ENCODE measurements at places on chromosomes 5 and 9.

DNA sequence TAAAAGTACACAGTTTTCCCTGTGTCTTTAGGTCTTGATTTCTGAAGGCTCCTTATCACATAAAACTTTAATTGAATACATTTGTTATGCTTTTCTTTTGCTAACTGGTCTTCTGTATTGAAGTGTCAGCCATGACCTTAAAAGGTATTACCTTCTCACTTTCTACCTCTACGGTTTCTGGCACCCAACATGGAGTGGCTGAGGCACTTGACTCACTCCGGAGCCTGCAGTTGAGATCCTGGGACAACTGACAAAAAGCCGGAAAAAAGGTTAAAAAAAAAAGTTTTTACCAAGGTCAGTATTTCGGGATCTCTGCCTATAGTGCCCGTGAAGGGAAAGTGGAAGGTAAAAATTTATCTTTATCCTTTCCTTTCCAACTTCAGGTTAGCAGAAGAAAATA is 197.0 kb downstream of the ARRDC3 start:
- no peak for DNase-seq

GRCh38 chr5:180137401-180138213 is 66.0 kb upstream of the RNF130 start:
- no peak for DNase-seq

DNA sequence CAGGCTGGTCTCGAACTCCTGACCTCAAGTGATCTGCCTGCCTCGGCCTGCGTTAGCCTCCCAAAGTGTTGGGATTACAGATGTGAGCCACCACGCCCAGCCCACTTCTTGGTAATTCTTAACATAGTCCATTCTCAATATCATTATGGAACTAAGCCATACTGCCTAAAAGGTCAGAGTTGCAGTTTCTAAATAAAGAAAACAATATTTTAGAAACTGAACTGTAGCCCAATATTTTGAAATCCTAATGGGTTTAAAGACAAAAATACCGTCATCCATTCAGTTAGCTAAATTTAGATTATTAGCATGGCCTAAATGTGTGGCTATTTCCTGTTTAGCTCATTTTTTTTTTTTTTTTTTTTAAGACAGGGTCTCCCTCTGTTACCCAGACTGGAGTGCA is 99.5 kb downstream of the USP20 start:
- DNase-seq: peak; percentile 43

DNA sequence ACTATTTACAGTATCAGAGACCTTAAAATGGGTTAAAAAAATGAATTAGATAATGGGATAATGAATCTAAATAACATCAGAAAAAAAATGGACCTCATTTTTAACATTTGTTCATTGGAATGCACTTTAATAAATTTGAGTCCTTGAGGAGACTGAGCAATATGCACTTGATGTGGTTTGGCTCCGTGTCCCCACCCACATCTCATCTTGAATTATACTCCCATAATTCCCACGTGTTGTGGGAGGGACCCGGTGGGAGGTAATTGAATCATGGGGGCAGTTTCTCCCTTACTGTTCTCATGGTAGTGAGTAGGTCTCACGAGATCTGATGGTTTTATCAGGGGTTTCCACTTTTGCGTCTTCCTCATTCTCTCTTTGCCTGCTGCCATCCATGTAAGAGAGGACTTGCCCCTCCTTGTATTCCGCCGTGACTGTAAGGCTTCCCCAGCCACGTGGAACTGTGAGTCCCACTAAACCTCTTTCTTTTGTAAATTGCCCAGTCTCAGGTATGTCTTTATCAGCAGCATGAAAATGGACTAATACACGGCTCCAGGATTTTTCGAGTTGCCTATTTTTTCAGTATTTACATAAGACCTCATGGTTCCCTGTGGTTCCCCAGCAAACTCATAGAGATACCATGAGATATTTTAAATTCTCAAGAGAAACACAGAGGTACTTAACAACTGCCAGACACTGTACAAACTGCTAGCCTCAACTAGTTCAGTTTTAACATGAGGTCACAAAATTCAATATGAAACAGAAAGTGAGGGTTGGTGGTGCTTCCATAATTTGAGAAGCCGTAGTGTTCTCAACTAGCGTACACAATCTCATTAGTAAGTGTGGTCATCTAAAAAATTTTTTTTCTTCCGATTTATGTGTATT is 128.3 kb downstream of the TLE1 start:
- DNase-seq: no peak

DNA sequence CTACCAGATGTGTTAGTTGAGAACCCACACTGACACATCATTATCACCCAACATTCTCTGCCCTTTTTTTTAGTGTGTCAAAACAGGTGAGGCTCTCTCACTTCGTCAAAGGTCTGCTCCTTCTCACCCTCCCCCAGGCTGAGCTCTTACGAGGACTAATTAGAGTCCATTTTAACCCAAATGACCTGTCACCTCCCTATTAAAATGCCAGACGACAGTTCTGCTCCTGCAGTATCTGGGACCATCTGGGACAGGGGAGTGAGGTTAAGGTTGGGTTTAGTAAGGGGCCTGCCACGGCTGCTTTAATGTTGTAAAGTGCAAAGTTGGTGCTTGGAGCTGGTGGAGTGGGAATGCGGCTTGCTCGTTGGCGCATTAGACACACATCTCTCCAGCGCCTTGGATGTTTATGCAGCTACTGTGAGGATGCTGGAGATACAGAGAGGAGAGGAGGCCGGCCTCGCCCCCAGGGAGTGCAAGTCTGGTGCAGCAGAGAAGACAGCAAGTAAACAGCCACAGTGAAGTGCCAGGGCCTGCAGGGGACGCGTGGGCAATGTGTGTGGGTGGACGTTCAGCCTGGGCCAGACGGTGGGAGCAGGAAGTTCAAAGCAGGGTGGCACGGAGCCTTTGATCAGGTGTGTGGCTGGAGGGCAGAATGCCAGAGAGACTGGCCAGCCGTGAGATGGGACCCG is 96.2 kb downstream of the C9orf50 start:
- DNase-seq: no peak

DNA sequence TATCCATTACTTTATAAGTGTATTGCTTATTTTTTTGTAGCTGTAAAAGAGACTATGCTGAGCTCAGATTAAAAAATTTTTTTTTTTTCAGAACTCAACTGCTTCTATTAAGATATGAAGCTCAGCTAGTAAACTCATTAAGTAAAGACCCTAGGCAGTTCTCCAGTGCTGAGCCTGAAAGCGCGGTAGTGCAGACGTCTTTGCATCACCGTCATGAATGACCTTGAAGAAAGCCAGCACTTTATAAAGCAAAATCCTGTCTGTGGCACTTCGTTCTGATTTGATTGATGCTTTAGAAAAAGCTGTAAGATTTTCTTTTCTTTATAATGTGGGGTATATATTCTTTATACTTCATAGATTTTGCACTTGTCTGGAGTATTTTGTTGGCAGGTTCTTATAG is 105.7 kb downstream of the ATG10 start:
- DNase-seq: no peak

Data from fibroblast of gingiva (primary cell).